Activated T-helper 1 cell treated with Interleukin-2 at 50 U/mL for 16 hours (primary cell): ENCODE measurements at places on chromosomes 6 and 20.
A peak's percentile ranks its signal among the peaks of the same experiment; 100 is the strongest.

DNA sequence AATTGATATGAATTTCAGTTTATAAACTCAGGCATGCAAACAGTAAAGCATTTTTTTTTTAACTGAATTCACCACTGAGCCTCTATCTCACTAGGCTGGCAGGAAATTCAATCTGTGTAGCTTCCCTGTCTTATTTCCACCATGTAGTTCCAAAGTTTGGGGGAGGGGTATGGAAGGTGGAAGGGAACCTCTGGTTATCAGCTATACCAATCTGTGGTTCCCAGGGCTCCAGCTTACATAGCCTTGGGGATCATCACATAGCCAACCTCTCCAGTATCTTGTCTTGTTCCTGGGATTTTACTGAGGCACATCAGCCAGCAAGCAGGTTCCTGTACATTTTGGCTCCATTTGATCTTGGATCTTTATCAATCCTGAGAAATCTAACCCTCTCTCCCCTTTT lies 15.6 kb downstream of the RAD21L1 start:
- no peak for DNase-seq

- no peak for DNase-seq
These were observed 44.9 kb upstream of the CRISP1 start for GRCh38 chr6:49911252-49911651.

- DNase-seq, result no peak
These were observed 4.5 kb downstream of the PRDM13 start for GRCh38 chr6:99611148-99611547.

DNA sequence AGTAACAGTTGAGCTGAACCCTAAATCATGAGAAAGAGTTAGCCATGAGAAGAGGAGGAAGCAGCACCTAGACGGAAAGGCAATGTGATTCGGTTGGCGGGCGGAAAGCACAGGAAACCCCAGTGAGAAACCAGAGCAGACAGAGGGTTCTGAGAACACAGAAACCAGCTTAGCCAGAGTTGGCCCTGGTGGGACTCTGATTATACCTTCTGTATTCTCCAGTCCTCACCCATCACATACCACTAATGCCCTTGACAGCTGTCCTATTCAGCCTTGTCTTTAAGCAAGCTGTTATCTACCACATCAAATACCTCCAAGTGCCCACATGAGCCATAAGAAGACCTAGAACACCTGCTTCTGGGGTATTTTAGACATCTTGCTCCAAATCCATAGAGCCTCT lies 58.9 kb upstream of the LRRC1 start:
- no peak for DNase-seq

DNA sequence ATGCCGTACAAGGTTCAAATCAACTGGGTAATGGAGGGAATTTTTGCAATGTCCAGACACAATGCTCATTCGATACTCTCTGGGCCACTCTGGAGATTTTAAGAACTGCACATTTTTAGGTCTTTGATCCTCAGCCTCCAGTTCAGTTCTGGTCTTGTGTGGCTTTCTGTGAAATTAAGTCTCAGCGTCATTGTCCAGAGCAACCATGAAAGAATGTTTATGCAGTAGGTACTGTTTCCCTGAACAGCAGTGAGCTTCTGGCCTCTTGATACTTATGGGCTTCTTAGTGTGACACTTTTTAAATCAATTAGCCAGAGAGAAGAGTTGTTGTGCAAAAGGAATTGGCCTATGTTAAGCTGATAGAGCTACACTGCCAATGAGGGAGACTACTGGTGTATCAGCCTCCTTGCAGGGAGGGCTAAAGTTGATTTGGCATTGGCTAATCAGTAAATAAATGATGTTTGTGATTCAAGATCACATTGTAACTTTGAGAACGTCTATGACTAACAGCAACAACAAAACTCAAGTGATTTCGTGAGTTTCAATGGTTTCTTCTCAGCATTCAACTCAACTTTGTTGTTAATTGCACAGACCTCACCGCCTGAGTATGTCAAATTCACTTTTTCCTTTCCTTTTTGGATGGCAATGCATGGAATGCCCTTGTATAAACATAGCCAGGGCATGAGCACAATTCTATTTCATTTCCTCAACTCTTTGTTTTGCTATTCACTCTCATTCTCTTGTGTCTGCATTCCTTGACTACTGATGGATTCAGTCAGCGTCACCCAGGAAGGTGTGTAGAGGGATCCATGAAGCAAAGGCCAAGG lies 85.1 kb downstream of the GJA1 start:
- DNase-seq, result no peak

DNA sequence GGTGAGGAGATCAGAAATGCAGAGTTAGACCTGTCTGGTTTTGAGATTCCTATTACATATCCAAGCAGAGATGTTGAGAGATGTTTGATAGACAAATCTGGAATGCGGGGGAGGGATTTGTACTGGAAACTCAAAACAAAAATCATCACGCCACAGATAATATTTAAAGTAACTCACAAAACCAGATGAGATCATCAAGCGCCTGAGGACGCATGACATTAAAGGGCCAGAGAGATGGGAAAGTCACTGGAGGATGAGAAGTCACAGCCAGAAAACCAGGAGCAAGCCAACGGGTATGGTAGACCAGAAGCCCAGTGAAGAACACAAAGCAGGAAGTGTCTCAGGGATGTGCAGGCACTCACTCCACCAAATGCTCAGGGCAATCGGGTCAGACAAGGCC lies 87.7 kb downstream of the DLL1 start:
- DNase-seq, result no peak

DNA sequence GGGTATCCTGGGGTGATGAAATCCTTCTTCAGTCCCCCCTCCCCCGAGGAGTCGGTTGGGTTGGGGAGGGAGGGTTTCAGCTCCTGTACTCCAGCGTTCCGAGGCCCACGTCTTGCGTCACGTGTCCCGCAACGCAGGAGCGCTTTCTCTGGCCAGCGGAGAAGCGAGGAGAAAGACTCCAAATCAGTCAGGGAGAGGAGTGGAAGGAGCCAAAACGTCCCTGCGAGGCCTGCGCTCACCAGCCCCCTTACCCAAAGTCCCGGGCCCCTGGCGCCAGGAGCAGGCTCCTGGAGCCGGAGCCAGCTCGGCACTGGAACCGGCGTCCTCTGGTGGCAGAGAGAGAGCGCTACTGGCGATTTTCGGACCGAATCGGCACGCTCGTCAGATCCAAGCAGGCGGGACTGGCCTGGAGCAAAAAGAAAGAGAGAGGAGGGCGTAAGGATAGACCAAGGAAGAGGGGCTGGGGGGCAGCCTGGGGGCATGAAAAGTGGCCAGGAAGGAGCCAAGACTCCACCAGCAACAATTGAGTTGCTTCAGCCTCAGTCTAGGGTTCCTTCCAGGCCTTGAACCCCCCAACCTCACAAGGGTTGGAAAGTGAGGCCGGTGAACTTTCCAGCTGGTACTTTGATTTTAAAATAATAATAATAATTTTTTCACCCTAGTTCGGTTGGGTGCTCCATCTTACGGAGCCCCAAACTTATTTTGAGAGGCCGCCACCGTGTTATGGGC lies at the start of gene GNAS:
Gene GNAS, plus strand, starts transcription at position 174 of the 729 bp plus-strand sequence.
- DNase-seq, result peak; percentile 37

DNA sequence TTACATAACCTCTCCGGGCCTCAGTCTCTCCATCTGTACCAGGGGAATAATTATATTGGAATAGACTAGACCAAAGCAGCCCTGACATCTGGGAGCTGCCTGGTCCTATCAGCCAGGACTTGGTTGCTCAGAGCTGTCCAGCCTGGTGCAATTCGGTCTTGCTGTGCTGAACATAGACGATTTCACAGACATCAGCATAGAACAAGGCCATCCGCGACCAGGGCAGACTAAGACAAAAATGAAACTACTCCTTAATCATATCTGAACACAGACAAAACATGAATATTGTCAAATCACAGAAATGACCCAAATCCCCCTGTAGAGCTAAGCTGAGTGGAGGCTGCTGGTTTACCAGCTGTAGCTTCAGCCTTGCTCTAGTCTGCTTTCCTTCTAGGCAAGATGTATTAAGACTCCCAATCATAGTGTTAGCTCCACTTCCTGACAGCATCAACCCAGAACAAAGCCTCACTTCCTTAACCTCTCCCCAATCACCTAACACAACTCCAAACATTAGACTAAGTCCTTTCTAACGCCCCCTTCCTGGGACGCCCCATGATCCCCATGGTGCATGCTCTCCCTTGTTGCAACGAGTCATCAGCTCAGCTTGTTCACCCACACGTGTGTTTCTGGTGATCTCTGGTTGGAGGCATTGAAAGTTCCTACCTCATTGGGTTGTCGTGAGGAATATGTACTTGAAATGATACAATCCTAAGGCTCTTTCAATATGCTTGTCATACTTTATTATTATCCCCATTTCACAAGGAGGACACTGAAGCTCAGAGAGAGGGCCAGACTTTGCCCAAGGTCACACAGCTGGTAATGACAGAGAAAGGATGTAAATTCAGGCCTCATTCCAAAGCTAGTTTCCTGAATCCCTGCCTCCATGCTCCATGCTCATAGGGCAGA lies 3.5 kb upstream of the MAPK13 start:
- no peak for DNase-seq

- DNase-seq, result no peak
These were observed 229.5 kb upstream of the FOXQ1 start for GRCh38 chr6:1082285-1082935.

DNA sequence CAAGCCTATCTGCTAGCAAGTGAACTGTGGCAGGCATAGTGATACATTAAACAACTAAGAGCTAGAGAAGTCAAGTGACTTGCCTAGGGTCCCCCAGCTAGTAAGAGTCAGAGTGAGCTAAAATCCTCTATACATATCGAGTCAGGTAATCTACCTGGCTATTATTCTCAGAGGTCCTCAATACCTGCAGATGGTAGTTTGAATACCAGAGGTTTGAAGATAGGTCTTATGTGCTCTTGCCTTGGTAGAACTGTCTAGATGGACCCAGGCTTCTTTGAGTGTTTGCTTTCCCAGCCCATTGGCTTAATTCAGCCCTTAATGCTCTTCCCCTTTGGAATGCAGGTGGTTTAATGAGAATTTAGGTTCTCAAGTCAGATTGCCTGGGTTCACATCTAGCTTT lies 1.1 kb downstream of the ERGIC3 start:
- DNase-seq, result no peak

- no peak for DNase-seq
These were observed 61.7 kb downstream of the FAM217A start for GRCh38 chr6:4017058-4017739.

- no peak for DNase-seq
These were observed 13.1 kb upstream of the DEK start for GRCh38 chr6:18277237-18278006.

DNA sequence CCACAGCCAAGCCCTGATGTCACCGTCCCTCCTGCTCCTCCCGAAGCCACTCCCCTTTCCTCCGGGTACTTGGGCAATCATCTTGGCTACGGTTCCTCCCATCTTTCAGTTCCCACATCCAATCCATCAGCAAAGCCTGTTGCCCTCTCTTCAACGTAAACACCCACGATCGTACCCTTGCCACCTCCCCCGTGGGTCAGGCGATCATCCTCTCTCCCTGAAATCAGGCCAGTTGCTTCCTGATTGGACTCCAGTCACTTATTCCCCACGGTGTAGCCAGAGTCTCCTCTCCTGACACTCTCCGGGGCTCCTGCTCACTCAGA lies 44.5 kb downstream of the SULF2 start:
- DNase-seq, result no peak

DNA sequence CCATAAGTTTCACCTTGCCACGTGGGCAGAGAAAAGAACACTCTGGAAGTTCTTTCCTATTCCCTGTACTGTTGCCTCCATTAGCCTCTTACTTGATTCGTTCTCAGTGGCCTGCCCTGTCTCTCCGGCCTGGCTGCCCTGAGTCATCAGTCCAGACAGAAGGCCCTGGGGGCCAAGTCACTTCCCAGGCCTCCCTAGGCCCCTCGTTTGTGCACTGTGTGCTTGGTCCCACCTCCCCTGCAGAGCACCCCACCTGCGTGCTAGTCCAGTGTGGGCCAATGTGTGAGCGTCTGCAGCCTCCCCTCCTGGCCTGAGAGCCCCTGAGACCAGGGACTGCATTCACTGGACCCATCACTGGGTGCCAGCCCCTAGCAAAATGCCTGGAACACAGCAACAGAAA lies 191.2 kb upstream of the RREB1 start:
- DNase-seq, result no peak

DNA sequence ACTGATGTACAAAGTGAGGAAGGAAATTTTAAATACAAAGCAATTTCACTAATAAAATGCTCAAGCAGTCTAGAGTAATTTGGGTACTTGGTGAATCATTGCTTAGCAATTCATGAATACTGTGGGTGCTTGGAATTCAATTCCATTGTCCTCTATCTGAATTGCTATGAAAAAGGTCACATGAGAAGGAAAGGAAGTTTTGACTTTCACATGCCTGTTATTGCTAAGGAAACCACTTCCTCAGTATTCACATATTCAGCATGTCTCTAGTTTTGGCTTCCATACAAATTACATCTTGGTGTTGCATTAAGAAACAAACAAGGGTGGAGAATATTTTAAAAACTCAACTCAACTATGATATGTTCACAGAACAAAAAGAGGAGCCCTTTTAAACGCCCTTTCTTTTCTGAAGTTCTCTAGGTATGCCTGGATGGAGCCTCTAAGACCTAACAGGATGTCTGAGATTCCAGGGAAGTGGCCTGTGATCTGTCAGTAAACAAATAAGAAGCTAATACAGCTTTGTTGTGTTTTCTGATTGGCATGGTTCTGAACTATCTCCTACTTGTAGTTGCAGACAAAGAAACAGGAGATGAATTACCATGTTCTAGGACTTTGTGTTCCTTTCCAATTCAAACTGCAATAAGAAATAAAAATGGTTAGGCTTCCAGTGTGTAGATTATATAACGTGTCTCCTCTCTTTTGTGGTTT lies 190.4 kb downstream of the OGFRL1 start:
- no peak for DNase-seq

DNA sequence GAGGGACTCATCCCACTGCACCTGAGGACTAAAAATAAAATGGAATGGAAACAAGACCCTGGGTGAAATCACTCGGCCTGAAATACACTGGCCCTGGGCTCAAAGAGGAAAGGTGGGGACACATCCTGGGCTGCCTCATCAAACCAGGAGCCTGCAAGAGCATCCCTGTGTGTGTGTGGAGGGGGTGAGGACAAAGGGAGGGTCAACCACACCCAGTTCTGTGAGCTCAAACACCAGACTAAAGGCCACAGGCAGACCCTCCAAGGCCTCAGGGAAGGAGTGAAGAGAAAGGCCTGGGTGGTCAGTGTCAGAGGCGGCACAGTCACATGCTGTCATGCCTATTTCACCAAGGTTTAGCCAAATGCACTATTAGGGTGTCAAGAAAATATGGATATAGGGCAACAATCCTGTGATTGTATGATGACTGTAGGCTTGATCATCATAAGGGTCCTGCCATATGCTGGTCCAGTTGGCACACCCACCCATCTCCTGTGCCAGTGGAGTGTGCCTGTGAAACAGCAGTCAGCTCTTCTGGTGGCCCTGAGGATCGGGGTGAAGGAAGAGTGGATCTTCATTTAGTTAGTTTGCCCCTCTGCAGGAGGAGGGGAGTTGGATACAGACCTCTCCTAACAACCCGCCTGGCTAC lies 28.9 kb downstream of the SRSF3 start:
- DNase-seq, result no peak

- DNase-seq, result no peak
These were observed 7.2 kb upstream of the KIAA0408 start for GRCh38 chr6:127466416-127466815.

- DNase-seq, result no peak
These were observed 111.6 kb downstream of the MYLK4 start for GRCh38 chr6:2639167-2639566.
